Cerebellum (tissue), 4 donors: ENCODE measurements at places on chromosomes 13 and 19.

GRCh38 chr19:44951179-44952159, 3.7 kb upstream of the CLPTM1 start:
- peak; percentile 72 for DNase-seq

DNA sequence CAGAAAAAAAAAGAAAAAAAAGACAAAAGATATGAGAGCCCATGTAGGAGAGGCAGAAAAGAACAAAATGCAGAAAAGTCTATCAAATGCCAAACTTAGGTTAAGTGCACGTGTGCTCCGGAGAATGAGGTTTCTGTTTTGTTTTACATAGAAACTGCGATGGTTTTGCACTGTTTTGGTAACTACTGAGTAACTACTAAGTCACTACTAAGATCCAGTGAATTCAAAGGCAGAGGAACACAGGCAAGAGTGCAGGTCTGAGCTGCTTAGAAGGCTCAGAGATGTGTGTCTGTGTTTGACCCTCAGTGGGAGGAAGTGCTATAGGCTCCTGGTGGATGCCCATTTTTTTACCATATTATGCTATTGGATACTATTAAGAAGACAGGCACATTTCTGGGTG, 299.3 kb downstream of the NDFIP2 start:
- DNase-seq = no peak

GRCh38 chr13:81602241-81602640, 1261.3 kb upstream of the SPRY2 start:
- DNase-seq = no peak

GRCh38 chr13:26500618-26501320, 56.7 kb upstream of the WASF3 start:
- DNase-seq = no peak

- peak; percentile 94 for DNase-seq
These were observed at the start of gene MAST1 for GRCh38 chr19:12838182-12838885. MAST1 (plus strand) TSS chr19:12838515; CDS start chr19:12838573, 58 bp downstream.

DNA sequence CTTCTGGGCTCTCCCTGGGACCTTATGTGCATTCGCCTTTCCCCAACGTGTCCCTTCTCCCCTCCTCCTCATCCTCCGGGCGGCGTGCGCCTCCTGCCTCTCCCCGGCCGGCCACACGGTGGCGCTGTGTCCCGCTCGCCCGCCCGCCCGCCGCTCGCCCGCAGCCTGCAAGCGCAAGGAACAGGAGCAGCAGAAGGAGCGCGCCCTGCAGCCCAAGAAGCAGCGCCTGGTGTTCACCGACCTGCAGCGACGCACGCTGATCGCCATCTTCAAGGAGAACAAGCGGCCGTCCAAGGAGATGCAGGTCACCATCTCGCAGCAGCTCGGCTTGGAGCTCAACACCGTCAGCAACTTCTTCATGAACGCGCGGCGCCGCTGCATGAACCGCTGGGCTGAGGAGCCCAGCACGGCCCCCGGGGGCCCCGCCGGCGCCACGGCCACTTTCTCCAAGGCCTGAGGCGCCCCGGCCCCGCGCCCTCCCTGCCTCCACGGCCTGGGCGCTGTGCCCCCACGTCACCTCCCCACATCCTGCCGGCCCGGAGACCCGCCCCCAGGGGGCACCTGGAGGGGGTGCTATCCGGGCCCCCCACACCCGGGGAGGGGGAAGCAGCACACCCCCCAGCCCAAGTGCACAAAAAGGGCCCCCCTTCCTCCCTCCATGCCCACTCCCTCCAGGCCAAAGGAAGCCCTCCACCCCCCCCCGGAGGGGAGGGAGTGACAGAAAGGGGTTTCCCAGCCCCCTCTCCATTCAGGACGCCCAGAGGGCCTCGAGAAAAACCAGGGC, 21.9 kb downstream of the ONECUT3 start:
- DNase-seq = no peak

DNA sequence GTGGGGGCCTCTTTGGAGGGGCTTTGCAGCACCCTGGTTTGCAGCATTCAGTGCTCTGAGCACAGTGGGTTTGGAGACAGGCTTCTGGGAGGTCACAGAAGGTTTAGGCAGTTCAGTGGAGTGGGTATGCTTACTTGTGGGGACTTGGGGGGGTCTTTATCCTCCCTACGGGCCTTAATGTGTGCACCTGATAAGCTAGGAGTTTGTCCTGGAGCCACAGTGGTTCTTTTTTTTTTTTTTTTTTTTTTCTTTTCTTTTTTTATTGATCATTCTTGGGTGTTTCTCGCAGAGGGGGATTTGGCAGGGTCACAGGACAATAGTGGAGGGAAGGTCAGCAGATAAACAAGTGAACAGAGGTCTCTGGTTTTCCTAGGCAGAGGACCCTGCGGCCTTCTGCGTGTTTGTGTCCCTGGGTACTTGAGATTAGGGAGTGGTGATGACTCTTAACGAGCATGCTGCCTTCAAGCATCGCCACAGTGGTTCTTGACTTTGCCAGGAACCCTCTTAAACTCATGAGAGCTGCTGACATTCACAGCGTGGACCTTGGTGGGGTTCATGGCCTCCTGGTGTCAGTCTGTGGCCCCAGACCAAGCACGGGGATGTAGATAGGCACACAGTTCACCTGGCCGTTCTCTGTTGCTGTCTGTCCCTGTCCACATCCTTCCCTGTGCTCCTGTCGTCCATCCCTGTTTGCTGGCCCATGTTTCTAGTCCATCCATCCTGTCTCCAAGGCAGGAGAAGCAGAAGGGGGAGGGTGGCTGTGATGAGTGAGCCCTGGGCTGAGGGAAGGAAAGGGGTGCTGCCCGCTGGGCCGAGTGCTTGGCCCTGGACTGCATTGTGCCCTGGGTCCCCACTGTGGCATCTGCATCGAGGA, 2.7 kb downstream of the EGLN2 start:
- no peak for DNase-seq

DNA sequence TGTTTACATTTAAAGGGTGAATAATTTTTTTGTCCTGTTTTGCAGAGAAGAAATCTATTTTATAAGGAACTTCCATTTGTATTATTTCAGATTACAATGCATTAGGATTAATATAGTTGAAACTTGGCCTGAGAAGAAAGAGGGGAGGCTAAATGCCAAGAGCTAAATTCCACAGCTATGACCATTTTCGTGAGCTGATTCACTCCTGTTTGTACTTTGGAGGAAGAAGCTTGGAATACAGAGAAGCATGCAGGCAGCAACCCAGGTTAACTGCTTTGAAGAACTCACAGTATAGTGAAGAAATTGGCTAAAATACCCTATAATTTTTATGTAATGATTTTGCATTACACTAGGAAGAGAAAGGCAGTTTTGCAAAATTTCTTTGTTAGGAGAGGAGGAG, 309.4 kb upstream of the KLF12 start:
- no peak for DNase-seq

DNA sequence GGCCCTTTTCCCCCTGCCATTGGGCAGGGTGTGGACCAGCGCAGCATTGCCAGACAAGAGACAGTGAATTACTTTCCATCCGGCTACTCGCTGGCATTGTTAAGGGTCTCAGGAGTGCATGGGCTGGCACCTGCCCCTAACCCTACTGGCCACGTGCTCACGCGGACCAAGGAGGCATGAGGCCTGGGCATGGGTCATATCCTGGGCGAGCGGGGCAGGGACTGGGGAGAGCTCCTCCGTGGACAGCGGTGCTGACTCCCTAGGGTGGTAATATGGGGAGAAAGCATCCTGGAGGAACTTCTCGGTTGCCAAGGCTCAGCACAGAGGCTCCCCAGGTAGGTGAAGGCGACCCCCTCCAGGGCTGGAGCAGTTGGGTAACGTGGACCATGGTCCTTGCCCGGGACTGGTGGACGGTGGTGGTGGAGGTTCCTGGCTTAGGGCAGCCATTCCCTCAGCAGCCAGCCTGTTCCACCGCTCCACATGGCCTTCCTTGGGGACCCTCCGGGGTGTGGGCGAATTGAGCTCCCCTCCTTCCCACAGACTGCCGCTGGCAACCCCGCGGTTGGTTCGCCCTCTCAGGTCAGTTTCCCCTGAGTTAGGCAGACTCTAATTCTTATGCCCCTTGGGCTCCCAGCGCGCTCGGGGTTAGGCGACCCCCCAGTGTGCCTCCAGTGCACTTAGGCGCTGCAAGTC, 465.1 kb downstream of the SLITRK5 start:
- DNase-seq = no peak

DNA sequence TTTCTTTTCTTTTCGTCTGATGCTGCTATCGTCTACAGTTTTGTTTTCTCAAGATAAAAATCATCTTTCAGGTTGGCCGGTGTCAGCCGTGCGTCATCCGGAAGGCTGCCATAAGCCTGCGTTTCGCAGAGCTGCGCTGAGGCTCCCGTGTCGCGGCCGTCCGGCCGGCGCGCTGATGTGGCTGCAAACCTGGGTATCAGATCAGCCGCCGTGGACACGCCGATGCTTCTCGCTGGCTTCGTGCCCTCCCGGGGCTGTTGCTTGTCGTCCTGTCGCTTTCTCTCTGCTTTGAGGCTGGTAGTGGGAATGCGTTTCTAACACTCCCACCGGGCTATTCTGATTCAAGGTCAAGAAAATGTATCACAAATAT, 45.9 kb upstream of the TFDP1 start:
- no peak for DNase-seq

GRCh38 chr13:87827479-87827878, 156.3 kb downstream of the SLITRK5 start:
- no peak for DNase-seq

DNA sequence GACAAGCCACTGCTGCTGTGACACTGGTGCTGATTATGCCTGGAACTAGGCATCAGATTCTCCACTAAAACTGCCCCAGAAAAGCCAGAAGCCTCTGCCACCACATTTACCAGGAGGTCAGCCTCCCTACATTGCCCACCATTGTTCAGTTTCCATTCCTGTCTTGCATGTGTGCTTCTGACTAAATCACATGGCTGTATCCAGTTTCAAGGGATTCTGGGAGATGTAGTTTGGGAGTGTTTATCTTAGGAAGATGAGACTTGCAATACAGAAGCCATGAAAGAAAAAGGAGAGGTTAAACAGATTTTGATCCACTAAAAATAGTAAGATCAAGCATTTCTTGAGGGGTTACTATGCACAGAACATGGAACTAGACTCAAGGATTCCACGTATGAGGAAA, 40.7 kb upstream of the SERPINE3 start:
- DNase-seq = no peak

DNA sequence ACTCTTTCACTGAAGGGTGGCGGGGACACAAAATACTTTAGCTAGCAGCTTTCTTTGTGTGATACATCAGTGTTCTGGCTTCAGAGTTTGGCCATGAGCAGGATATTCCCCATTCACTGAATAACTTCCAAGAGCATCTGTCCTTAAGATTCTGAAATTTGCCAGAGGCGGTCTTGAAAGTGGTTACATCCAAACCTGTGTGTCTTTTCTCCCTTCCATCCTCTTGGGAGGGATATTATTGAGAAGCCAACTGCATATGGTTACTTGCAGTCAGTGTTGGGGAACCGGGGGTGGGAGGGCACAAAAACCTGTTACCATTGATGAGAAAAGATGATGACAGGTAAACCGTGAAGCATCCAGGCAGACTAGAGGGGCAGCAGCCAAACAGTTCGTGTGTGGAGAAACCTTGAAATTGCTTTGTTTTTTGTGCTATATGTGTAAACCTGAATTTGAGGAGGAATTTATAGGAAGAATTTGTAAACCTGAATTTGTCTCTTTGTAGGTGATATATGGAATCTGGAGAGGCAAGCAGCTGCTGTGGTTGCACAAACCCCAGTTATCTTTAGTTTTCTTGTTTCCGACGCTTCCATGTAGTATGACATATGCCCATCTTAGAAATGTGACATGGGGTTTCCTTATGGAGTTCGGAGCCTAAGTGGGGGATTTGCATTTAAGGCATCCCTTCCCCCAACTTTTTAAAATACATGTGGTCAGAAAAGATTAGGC, 104.8 kb downstream of the WDFY2 start:
- DNase-seq = no peak

DNA sequence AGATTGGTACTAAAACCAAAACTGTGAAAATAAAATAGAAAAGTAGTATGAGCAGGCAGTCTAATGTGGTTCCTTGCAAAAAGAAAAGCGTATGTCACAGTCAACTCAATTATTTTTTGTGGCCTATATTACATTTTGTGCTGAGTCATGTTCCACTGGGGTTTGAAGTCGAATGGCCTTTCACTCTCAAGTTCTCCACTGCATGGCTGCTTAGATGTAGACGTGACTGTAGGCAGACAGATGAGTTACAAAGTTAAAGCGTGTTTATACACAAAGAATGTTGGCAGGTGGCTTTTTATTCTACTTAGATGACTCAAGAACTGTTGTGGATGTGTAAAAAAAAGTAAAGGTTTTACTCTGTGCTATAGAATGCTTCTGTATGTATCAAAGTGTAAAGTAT, 133.9 kb downstream of the SLITRK6 start:
- no peak for DNase-seq

- peak; percentile 28 for DNase-seq
These were observed 6.8 kb upstream of the ZNF283 start for GRCh38 chr19:43820098-43820883.

GRCh38 chr13:24618011-24618955, 61.9 kb upstream of the ATP12A start:
- DNase-seq = no peak

DNA sequence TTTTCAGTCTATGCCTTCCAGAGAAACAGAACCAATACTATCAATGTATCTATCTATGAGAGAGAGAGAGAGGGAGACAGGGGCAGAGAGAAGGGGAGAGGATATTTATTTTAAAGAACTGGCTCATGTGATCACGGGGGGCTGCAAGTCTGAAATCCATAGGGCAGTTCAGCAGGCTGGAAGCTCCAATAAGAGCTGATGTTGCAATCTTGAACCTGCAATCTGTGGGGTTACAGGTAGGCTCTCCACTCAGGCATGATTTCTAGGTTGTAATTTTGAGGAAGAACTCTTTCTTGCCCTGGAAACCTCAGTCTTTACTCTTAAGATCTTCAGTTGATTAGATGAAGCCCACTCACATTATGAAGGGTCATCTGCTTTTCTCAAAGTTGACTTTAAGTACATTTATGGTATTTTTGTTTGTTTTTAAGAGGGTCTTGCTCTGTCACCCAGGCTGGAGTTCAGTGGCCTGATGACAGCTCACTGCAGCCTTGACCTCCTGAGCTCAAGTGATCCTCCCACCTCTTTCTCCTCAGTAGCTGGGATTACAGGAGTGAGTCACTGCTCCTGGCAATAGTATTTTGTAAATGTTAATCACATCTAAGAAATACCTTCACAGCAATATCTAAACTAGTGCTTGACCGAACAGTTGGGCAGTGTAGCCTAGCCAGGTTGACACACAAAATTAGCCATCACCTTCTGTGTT, 376.4 kb downstream of the FGF9 start:
- no peak for DNase-seq

DNA sequence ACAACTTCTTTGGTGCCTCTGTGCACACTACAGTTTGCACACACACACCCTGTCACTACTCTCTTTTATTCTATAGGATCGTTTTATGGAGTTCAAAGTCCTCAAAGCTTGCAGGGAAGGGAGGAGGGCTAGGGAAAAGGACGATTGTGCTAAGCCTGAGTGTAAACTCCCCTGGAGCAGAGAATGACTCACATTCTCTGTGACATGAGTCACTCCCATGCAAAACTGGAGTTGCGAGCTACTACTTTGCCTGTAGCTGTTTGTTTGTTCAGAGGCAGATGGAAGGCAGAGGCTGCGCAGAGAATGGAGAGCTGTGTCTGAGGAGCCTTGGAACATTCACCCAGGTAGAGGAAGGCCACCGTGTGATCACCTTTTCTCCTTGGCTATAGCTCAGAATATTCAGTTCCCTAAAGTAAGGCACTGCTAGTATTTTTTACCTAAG, 80.5 kb upstream of the MBNL2 start:
- DNase-seq = peak; percentile 9
